ENCODE measurements at places on chromosomes 3 and 15. TPM values are rescaled to one million over a fixed set of nuclear protein-coding genes. Genes with fewer than 3 reads are reported as not detected.

The ALDH1A3 gene
- total RNA-seq: 3.7 TPM

The ST6GAL1 gene
- total RNA-seq: 214 TPM

The GOLGA8O gene
- 1.2 TPM for total RNA-seq

The CPB1 gene
- total RNA-seq: 58.4 TPM

The CLSTN2 gene
- total RNA-seq: 0.06 TPM

The C2CD4B gene
- total RNA-seq: 1.1 TPM

The CERS3 gene
- total RNA-seq: 0.40 TPM

The C3orf52 gene
- 1.5 TPM for total RNA-seq

The ADAMTS9 gene
- total RNA-seq: 96.2 TPM

The TICRR gene
- total RNA-seq: 1.6 TPM

The C2CD4A gene
- total RNA-seq: not detected

The ADCY5 gene
- 9.5 TPM for total RNA-seq

The DYNLT2B gene
- total RNA-seq: 5.9 TPM

The EFL1 gene
- 17.9 TPM for total RNA-seq

The P2RY12 gene
- 19.2 TPM for total RNA-seq

The EIF4E3 gene
- 37.6 TPM for total RNA-seq

The GPR171 gene
- 40.4 TPM for total RNA-seq

Data from spleen (tissue), 13 donors.